ENCODE measurements at places on chromosomes 16 and 17.
A peak's percentile ranks its signal among the peaks of the same experiment; 100 is the strongest.

DNA sequence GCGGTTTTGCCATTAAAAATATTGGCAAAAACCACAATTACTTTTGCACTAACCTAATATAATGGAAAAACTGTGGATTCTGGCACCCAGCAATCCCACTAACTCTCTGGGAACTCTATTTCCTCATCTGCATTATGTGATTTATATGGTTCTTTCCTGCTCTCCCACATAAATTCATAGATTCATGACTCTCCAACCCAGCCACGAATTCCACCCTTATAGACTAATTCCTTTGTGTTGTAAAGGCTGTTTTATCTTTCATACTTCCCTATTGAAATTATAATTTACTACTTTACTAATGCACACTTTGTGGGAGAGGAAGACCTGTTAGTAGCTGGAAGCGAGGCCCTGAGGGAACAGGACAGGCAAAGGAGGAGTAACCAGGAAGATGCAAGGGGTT is 88.4 kb upstream of the GNAO1 start:
- no peak for DNase-seq

DNA sequence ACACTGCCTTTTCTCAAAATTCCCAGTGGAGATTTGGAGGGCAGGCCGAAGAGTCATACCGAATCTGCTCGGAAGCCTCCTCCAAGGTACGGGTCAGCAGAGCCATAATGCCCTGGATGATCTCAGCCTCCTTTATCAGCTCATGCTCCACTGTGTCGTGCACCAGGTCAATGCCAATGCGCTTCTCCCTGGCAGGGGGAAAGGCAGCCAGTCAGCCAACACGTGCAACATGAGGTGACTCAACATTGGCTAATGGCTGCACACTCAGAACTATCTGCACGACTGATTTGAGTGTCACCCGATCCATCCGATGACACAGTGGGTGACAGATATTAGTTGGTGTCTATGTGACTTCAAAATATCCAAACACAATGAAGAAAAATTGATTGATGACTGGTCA is 15.8 kb downstream of the TEKT1 start:
- DNase-seq, result no peak

DNA sequence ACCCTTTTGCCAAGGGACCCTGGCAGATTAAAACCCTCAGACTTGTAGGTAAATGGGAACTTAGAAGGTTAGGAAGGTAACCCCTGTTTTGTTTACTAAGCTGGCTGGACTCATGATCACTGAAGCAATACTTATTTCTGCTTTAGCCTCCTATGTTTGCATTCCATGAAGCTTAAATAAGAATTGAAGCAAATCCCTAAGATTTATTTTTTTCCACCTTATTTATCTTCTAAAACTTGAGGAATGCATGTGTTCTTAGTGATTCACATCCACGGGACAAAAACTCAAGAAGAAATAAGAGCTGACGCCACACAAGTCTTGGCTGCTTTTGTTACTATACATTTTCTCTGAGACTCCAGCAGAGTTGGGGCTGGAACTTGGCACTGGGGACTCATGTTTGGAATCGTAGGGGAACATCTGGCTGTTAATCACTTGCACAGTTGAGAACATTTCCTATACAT is 35.5 kb downstream of the CLUAP1 start:
- DNase-seq, result no peak

DNA sequence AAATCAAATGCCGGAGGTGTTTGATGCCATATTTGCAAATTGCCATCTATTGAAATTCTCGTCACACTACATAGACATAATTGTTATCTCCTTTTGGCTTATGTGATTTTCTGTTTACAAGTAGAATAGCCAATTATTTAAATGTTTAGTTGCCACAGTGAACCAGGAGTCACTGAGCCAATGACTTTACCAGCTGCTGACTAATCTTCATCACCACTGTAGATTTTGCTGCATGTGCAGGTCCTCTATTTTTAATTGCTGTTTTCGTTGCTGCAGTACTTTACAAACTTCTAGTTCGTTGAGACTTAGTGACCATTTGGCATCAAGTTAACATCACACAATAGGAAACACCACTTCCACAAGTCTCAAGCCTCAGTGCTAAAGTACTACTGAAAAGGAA is 22.8 kb downstream of the ABHD15 start:
- DNase-seq, result no peak

DNA sequence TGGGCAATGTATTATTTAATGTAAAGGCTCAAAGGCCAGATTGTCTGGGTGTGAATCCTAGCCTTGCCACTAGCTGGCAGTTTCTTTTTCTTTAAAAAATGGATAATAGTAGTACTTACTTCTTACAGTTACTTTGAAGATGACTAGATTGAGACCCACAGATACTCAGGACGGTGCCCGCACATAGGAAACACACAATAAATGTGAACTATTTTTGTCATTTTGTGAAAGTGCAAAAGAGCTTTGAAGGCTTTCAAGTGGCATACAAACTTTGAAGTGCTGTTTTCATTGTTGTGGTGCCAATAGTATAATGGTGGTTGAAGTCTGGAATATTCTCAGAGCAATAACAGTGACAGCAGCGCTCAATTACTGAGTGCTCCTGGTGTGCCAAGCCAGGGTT is 63.6 kb downstream of the OTOA start:
- no peak for DNase-seq

- peak; percentile 19 for DNase-seq
Observed at GRCh38 chr17:7328840-7329373, at the start of gene NEURL4. NEURL4 (minus strand) TSS chr17:7329335; CDS start chr17:7329312, 23 bp downstream.

GRCh38 chr17:80656590-80656989 is 112.0 kb downstream of the RPTOR start:
- no peak for DNase-seq

DNA sequence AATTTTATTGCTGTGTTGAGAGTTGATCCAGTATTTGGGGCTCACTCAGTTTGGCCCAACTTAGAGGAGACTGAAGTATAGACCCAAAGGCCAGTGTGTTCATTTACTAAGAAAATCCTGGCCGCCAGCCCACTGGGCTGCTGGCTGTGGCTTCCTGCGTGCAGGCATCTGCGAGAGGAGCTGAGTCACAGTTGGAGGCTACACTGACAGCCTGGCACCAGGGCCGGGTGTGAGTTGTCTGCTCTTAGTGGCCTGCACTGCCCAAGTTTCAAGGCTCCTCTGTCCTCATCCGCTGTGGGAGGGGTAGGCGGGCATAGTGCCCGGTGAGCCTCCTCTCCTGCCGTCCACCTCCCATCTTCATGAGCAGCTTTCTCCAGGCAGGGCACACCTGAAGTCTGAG is 54.2 kb downstream of the PLD6 start:
- no peak for DNase-seq

GRCh38 chr16:27314161-27314723 is 468 bp downstream of the IL4R start:
- peak; percentile 33 for DNase-seq

- peak; percentile 14 for DNase-seq
Observed at GRCh38 chr16:15879255-15879811, 9.1 kb downstream of the CEP20 start.

DNA sequence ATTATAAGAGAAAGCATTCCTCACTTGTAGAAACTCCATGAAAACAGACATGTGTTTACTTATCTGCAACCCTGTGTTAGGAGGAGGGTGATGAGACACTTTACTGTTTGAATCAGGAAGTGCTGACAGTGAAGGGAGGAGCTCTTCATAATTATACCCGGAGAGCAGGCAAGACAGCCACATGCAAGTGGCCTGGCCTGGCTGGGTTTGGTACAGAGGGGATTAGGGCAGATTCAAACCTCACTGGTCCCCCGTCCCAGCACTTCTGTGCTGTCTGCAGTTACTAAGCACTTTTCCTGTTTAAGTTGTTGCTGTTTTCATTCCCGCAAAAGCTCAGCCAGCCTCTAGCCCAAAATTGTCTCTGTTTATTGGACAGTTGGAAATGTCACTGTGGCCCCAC is 78.5 kb downstream of the WWOX start:
- DNase-seq, result no peak

- no peak for DNase-seq
Observed at GRCh38 chr16:79348521-79349306, 251.8 kb downstream of the MAF start.

DNA sequence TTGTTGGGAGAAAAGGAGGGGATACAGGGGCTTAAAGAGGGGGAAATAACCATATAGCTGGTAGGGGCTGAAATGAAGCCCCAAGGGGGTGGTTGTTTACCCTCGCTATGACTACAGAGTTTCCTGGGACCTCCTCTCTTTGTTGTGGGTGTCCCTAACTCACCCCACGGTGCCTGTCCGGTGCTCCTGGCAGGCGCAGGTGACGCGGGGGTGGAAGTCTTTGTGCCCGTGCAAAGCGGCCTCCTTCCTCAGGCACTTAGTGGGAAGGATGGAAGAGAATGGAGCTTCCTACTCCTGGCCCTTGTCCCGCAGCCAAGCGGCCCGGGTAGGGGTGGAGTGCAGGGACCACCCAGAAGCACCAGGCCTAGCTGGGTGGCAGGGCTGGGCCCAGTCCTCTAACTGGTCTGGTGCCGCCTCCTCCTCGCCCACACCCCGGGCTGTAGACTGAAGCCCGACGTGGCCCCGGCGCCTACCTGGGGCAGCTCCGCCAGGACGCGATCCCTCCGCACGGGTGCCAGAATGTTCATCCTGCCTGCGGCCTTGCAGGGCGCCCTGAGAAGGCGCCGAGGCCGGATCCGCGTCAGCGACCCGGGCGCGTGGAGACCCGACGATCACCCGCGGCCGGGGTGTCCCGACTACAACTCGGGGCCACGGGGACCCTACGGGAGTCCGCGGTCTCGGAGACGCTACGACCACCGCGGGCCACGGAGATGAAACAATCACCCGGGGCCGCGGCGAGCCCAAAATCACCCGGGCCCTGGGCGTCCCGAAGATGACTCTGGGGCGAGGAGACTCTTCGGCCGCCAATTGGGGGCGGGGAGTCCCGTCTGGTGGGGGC is 709 bp downstream of the RAB34 start:
- no peak for DNase-seq

DNA sequence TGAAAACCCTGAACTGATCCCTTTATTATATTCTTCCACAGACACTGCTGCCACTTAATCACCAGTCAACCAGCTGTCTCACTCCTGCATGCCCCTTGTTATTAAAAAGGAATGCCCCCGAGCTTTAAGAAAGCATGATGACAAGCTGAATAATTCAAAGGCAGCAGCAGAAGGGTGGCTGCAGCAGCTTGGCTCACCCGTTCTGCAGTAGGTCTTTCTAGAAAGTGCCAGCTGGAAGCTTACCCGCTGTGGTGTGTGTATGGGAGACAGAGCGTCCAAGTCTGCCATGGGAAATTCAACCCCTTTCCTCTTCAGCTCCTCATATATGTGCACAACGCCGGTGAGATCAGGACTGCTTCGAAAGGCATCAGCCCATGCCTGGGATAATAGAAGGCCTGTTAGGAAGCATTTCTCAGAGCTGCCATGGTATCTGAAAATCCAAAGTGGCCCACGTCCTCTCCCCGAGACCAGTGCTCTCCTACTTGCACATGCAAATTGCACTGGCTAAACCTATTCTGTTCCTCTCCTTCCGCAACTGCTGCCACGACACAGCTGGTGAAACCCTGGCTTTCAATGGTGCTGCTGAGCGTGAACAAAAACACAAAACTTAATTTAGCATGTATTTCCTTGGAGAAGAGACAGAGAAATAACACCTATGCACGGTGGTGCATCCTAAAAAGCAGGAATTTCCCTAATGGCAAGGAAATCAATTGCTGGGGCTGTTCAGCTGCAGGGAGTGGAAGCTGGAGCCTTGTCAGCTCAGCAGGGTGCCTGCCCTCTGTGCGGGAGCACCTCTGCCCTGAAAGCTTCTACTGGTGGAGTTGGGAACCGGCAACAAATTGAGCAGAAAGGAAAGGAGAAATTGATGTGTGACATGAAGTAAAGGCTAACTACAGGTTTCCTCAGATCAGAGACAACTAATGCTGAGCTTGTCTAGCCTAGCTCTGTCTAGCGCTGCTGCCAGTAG is 47.9 kb upstream of the SREBF1 start:
- DNase-seq, result no peak

GRCh38 chr16:24013864-24014645 is 178.3 kb downstream of the PRKCB start:
- DNase-seq, result peak; percentile 11

- DNase-seq, result peak; percentile 77
Observed at GRCh38 chr17:38361694-38362465, 10.2 kb downstream of the SOCS7 start.

DNA sequence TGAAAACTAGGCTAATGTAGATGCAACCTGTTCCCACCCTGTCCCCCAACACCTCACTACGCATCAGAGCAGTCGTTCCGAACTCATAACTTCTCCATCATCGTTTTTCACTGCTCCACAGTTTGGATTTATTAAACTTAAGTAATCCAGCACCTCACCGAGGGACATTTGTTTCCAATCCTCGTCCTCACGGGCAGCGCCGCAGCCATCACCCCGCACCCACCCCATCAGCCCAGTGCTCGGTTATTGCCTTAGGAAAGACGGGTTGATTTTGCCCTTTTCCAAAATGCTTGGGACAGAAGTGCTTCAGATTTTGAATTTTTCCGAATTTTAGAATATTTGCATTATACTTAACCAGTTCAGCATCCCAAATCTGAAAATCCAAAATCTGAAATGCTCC is 71.0 kb upstream of the DOC2B start:
- DNase-seq, result no peak

GRCh38 chr17:56432443-56432842 is 161.1 kb upstream of the NOG start:
- no peak for DNase-seq

GRCh38 chr17:37123386-37123785 is 174.6 kb downstream of the AATF start:
- DNase-seq, result no peak

- DNase-seq, result no peak
Observed at GRCh38 chr17:28703552-28704218, 8.0 kb downstream of the PROCA1 start.

DNA sequence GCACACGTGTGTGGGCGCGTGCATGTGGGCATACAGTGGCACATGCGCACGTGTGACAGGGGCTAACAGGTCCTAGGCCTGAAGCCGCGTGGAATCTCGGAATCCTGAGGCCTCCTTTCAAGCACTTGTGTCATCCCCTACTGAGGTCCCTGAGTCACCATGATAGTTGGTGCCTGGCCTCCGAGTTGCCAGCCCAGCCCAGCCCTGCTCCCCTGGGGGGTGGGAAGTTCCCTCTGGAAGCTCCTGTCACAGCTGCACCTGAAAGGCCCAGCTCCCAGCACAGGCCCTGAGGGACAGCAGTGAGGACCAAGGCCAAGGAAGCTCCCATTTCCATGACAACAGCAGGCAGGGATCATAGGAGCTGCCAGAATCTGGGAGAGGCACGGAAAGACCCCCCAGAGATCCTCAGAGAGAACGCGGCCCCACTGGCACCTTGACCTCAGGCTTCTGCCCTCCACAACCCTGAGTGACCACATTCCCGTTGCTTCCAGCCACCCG is 35.4 kb upstream of the ENPP7 start:
- DNase-seq, result no peak

- DNase-seq, result no peak
Observed at GRCh38 chr17:29283496-29283895, 10.5 kb downstream of the NUFIP2 start.

DNA sequence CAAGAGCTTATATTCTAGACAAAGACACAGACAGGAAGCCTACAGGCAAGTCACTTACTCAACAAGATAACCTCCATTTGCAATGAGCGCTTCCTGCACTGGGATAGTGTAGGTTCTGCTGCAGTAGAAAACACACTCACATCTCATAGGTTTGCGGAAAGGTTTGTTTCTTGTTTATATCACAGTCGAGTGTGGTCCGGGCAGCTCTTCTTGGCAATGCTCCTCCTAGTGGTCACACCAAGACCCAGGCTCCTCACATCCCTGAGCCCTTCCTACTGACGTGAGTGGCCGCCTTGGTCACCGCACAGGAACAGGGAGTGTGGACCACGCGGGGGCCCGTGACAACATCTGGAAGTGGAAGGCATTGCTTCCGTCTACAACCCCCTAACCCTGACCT is 48.0 kb upstream of the RBFOX3 start:
- DNase-seq, result no peak

GRCh38 chr17:39064819-39065218 is 86.6 kb downstream of the PLXDC1 start:
- no peak for DNase-seq

Measured in LoVo (cell line).